ENCODE measurements at places on chromosomes 5 and 9.

- no peak for DNase-seq
Measured at GRCh38 chr9:70438341-70438928, 24.0 kb upstream of the KLF9 start.

DNA sequence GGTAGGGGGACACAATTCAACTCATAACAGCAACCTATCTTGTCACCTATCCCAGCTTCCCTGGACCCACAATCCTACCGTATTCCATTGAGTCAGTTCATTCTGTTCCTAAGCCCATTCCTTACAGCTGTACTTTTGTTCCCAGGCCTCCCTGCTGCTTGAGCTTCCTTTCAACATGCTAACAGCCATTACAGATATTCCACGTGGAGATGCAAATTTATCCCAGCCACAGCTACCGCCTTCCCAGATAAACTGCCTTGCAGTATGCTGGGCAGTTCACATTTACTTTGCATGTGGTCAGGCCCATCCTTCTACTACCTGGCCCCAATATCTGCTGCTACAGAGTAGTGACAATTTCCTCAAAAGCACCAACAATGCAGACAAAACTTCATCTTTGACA is 23.0 kb downstream of the RIGI start:
- no peak for DNase-seq

GRCh38 chr5:12323637-12324229 is 419.5 kb upstream of the CTNND2 start:
- no peak for DNase-seq

DNA sequence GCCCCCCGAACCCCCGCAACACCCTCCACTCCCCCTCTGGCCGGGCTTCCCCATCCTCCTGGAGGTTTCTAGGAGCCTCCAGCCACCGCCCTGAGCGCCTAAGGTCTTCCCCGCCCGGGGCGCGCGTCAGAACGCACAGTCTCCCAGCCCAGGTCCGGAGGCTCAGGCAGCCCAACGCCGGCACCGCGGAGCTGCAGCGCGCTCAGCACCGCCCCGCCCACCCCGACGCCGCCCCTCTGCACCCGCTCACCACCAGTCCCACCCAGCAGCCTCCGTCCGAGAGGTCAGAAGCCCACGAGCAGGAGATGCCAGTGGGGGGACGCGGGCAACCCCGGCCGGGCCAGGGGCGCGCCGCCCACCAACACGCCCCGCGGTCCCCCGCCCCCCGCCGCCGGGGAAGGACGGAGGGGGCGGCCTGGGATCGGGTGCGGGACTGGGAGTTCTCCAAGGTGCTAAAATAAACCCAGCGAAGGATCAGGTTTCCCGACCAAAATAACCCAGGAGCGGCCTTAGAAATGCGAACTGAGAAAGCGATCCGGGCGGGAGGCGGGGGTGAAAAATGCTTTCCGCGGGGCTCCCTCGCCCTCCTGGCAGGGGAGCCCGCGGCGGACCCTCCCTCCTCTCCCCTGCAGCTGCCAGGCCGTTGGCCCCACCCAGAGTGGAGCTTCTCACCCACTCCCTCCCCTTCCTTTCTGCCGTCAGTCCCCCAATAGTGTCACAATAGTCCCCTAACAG is 6.5 kb upstream of the FAM78A start:
- no peak for DNase-seq

DNA sequence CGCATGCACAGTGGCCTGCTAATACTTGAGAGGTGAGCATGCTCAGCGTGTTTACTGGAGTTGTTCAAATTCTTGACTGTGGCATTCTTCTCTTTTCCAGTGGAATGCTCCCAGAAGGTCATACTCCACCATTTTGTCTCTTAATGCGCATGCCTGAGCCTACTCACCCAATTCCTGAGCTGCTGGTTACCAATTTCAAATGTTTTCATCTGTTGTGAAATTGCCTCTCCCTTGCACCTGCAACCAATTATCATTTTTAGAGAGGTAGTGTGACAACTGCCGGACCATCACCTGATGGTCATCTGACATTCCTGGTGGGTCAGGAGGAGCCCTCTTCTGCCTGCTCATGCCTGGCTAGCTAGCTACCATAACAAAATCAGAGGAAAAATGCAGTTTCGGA is 82.2 kb upstream of the LIFR start:
- no peak for DNase-seq

- no peak for DNase-seq
Measured at GRCh38 chr5:38297830-38298608, 39.7 kb downstream of the EGFLAM start.

GRCh38 chr5:176461349-176461748 is 13.2 kb downstream of the FAF2 start:
- no peak for DNase-seq

GRCh38 chr9:14358523-14358922 is 44.6 kb upstream of the NFIB start:
- no peak for DNase-seq

GRCh38 chr5:1141834-1142233 is 30.0 kb upstream of the SLC12A7 start:
- no peak for DNase-seq

GRCh38 chr5:137385064-137385463 is 114.1 kb downstream of the SPOCK1 start:
- DNase-seq = no peak

GRCh38 chr9:12965303-12965702 is 190.5 kb downstream of the LURAP1L start:
- no peak for DNase-seq

DNA sequence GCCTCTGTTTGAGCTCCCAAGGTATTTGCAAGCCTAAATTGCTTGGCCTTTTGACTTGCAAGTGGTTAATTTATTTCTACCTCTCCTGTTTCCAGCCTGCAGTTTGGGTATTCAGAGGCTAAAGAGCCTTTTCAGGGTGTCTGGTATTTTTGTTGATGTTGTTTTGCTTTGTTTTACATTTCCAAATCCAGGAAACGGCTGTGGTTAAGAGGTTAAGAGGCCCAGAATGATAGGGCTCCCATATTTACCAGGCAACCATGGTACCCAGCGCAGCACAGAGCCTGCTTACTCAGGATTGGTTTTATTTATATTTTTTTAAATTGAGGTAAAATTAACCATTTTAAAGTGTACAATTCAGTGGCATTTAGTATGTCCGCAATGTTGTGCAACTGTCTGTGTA is 92.1 kb downstream of the PDZD2 start:
- DNase-seq = no peak

DNA sequence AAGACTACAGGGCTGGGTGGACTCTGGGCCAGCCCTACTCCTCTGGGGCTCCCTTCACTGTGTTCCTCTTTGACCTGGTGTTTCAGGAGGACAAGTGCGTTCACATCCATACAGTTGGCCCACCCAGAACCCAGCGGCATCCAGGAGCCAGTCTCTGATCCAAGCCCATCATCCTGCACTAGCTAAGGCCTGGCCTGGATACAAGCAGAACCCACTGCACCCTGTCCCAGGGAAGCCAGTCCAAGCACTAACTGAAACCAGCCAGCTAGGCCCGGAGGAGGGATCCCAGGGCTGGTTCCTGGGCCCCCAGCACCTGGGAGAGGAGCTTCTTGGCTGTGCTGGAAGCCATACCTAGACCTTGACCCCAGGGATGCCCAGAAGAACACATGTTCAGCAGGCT is 4.1 kb upstream of the GBGT1 start:
- no peak for DNase-seq

- DNase-seq = no peak
Measured at GRCh38 chr5:76692651-76693050, 23.3 kb upstream of the F2R start.

- DNase-seq = no peak
Measured at GRCh38 chr9:135085830-135086546, 1.5 kb upstream of the OLFM1 start.

DNA sequence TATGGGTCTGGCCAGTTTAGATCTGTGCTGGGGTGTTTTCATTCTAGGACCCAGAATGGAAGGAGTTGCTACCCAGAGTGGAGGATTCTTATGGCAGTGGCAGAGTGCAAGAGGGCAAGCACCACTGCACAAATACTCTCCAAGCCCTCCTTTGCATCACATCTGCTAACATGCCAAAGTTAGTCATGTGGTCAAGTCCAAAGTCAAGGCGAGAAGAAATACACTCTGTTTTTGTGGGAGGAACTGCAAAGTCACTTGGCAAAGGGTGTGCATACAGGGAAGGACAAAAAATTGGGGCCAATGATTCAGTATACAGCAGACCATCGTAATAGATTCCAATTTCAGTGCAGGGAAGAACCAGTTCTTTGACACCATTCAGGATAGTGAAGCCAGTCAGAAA is 43.9 kb upstream of the HMGCS1 start:
- no peak for DNase-seq

GRCh38 chr5:137730336-137730735 is 5.6 kb downstream of the KLHL3 start:
- DNase-seq = no peak

DNA sequence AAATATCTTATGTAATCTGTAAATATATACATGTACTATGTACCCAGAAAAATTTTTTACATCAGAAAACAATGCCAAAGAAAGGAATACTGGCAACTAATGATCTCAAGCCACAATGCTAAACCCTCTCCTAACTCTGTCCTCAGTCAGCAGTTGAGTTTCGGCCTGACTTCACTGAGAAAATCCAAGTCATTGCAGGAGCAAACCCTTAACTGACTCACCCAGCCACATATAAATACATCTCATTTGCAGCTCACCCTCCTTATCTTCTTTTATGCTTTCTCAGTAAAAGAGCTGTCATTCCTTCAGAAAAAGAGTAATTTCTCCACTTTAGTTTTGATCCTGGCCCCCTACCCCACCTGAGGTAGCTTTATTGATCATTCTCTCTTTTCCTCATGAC is 46.1 kb upstream of the TMED7 start:
- DNase-seq = no peak

DNA sequence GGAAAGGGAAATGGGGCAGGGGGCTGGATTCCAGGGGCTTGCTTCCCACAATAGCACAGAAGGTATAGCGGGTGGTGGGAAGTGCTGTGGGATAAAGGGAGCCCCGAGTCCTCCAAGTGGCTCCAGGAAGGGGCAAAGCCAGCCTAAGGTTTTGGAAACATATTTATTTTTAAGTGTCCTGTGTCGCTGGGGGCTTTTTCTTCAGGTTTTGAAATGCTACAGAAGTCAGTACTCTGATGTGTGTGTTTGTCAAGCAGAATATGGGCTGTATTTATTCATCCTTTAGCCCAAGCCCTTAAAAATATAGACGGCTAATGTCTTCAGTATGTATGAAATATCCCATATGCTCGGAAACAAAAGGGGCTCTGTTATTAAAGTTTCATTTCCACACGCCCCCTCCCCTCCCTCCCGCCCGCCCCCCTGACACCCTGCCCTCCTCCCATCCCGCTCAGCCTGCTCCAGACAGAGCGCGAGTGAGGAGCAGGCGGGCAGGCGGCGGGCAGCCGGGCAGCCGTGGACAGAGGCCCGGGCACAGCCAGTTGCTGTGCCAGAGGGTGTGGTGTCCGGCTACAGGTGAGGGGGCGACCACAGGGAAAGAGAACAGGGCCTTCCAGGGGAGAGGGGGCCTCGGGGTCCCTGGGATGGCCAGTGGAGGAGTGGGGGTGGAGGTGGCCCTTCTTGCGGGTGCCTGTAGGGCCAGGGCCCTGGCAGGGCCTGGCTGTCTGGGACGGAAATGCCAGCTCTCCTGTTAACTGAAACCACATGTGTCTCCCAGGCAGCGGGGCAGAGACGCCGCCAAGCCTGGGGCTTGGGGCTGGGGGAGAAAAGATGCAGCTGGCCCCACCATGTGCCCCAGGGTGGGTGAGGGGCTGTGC is 39.6 kb upstream of the SYNPO start:
- no peak for DNase-seq

- no peak for DNase-seq
Measured at GRCh38 chr5:170579601-170580000, 75.8 kb downstream of the KCNIP1 start.

GRCh38 chr5:54457094-54457862 is 1.8 kb downstream of the HSPB3 start:
- no peak for DNase-seq

GRCh38 chr5:93995126-93995621 is 253.8 kb upstream of the POU5F2 start:
- DNase-seq = no peak

DNA sequence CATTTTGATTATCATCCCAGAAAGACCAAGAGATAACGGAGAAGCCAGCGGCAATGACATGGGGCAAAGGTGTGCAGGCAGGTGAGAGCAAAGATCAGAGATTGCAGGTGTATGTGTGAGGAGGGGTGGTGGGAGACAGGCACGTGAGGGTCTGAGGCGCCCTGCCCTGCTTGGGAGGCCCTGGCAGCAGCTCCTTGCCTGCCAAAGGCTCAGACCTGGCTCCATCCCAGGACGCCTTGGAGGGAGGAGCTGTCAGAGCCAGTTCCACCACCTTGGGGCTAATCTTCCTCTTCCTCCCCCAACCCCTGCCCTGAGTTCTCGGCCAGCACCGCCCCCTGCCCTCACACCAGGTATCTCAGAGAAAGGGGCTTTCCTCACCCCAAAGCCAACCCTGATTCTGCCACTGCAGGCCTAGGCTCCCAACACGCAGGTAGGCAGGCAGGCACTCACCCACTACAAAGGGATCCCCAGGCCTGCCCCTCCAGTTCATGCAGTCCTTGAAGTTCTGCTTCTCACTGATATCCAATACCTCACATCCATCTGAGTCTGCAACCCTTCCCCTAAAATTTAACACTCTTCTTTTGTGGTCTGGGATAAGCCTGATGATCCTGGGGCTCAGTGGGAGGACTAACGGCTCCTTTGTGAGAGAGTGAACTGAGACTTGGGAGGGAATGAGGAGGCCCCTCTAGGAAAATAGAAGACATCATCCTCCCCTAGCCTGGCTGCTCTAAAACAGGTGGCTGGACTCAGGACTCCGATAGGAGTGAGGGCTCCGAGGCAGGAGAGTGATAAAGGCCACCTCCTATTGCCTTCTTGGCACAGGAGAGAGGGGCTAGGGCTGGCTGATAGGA is 1.8 kb downstream of the AQP3 start:
- DNase-seq = no peak

DNA sequence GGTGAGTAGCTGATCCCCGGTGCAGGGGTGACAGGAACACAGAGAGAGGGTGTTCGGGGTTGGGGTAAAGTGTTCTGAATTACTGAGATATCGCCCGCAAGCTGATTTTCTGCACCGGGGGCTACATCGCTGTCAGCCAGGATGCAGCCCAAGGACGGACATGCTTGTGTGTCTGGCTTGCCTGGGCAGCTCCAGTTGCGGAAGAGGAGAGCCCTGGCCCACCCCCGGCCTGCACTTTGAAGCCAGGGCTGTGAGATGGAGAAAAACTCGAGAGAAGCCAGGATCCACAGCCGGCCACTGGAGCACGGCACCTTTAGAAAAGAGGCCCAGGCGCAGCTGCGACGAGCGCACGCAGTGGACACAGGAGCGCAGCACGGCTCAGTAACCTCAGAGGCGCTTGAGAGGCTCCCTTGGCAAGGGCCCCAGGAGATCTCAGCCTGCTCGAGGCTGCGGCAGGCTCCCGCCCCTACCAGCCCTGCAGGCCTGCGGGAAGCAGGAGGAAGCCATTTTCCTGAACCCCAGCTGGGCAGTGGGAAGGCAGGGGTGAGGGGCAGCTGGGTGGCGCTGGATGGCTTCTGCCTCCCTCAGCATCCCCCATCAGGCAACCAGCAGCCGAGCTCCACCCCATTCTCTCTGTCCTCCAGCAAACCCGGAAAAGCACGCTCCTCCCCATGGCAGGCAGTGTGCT is 59.2 kb downstream of the C9orf50 start:
- no peak for DNase-seq

GRCh38 chr5:29185558-29185957 is 2007.9 kb upstream of the CDH6 start:
- DNase-seq = no peak
